Activated T-cell treated with anti-CD3 and anti-CD28 coated beads, Interleukin-2, amount 50 U/mL, for 48 hours (primary cell): ENCODE measurements at places on chromosomes 12 and 14.

DNA sequence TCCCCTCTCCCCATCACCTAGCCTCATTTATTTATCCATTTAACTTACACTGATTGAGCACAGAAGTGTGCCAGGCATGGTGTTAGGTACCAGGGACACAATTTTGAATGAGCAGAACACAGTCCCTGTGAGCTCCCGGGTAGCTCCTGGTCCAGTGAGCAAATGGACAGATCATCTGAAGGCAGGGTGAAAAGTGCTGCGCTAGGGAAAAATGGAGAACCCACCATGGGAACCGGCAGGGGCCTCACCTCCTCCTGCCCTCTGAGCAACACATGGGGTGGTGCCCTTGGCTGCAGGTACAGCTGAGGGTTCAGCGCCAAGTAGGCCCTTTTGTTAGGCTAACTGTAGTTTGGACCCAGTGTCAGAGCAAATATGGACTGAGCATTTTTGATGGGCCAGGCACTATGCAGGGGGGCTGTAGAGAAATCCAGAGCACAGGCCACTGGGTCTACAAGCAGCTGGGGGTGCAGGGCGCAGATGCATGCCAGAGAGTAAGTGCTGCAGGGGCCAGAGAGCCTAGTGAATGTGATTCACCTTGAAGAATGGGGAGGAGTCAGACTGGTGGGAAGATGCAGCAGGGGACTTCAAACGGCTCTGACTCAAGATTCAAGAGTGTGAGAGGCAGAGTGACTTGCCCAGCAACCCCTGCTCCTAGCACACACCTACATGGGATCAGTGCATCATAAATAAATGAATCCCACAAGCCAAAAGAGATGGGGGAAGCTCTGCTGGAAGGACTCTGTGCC, 28.2 kb downstream of the LTBP2 start:
- peak; percentile 52 for DNase-seq

DNA sequence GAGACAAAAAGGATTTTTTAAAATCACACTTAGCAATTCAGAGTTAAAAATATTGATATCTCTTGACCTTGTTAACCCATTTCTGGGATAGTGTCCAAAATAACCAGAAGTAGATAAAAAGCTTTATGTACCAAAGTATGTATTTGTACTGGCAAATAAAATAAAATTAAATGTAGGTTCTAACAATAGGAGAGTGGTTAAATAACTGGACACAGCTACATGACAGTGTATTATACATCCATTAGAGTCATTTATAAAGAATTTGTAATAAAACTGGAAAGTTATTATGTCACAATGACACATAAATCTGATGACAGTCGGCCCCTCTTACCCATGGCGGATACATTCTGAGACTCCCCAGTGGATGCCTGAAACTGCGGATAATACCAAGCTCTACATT, 34.0 kb downstream of the BMAL2 start:
- DNase-seq: no peak

- DNase-seq: no peak
These were observed 248.6 kb downstream of the BCL11B start for GRCh38 chr14:99023371-99023770.

- peak; percentile 66 for DNase-seq
These were observed 65.8 kb upstream of the DACT1 start for GRCh38 chr14:58571769-58572472.

DNA sequence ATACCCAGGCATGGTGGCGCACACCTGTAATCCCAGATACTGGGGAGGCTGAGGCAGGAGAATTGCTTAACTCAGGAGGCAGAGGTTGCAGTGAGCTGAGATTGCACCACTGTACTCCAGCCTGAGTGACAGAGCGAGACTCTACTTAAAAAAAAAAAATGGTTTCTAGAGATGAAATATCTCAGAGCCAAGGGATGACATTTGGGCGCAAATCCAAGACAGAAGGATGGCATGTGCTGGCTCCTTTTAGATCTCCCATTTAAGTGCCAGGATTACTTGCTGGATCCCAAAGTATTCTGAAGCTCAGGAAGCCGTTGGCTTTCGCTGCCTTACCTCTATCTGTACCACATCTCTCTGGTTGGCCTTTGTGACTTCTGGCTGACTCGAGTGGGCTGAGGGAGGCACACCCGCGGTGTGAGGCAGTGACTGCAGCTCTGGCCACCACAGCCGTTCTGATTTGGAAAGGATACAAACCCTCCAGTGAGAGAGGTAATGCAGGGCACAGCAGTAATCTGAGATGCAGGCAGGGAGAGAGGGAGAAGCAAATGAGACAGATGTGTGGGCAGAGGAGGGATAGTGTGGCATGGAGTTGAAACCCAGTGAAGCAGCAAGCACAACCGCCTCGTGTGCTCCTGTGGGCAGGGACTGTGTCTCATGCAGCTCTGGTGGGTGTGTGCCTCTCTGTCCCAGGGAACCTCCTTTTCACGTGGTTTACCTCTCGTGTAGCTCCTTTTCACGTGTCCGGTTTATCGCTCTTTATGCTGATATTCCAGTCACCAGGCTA, 4.9 kb downstream of the B4GALNT3 start:
- DNase-seq: no peak

DNA sequence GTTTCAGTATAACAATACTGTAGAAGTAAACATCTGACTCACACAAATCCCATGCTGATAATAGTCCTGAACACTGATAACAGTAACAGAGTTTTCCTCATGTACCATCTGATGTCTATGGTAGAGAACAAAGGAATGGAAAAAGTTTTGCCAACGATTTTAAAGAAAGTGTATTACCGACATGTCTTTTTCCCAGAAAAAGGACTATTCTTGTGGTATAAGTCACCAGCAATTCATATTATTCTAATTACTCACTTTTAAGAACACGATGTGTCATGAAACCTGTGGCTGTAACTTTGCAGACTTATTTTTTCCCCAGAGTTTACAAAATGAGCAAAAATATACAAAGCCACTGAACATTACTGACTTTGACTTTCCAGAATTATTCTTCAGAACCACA, 40.1 kb upstream of the DCN start:
- no peak for DNase-seq

GRCh38 chr12:94498073-94498472, 38.4 kb upstream of the CEP83 start:
- no peak for DNase-seq

- DNase-seq: peak; percentile 60
These were observed 67.9 kb upstream of the BEGAIN start for GRCh38 chr14:100654814-100655740.

GRCh38 chr12:92147491-92147890, 1.8 kb upstream of the BTG1 start:
- no peak for DNase-seq

DNA sequence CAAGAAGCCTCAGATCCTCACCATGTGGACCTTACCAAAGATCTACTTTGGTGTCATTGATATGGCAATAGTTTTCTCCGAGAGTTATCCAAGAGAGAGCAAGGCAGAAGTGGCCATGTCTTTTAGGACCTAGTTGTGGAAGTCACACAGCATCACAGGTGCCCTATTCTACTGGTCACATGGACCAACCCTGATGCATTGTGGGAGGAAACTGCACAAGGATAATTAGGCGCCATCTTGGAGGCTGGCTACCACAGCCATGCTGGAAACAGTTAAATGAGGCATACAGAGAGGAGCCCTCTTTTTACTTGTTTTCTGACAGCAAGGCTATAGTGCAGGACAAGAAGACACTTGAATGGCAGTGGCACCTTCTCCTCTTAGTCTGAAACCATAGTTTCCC, 49.8 kb downstream of the GNS start:
- no peak for DNase-seq

DNA sequence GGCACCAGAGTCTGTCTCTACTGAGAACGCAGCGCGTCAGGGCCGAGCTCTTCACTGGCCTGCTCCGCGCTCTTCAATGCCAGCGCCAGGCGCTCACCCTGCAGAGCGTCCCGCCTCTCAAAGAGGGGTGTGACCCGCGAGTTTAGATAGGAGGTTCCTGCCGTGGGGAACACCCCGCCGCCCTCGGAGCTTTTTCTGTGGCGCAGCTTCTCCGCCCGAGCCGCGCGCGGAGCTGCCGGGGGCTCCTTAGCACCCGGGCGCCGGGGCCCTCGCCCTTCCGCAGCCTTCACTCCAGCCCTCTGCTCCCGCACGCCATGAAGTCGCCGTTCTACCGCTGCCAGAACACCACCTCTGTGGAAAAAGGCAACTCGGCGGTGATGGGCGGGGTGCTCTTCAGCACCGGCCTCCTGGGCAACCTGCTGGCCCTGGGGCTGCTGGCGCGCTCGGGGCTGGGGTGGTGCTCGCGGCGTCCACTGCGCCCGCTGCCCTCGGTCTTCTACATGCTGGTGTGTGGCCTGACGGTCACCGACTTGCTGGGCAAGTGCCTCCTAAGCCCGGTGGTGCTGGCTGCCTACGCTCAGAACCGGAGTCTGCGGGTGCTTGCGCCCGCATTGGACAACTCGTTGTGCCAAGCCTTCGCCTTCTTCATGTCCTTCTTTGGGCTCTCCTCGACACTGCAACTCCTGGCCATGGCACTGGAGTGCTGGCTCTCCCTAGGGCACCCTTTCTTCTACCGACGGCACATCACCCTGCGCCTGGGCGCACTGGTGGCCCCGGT, at the start of gene PTGDR:
Gene PTGDR (plus strand): TSS at position 198 of the 778 bp plus-strand sequence. CDS start 117 bp downstream, at position 315.
- peak; percentile 58 for DNase-seq

DNA sequence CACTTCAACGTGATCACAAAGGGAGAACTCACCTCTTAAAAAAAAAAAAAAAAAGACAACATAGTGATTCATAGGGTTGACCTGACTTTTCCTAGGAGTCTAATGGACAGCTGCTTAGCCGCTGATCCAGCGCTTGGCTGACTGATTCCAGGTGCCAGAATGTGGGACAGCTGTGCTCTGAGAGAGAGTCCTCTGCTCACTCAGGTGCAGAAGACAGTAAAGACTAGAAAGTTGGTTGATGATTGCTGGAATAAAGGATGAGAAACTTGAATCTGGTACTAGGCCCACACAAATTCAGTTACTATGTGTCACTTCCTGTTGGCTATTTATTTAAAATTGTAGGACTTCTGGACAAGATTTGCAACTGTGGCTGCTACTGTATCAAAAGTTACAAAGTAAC, 229.4 kb downstream of the CHST11 start:
- DNase-seq: no peak

GRCh38 chr14:75522983-75523318, 682 bp downstream of the BATF start:
- DNase-seq: no peak

DNA sequence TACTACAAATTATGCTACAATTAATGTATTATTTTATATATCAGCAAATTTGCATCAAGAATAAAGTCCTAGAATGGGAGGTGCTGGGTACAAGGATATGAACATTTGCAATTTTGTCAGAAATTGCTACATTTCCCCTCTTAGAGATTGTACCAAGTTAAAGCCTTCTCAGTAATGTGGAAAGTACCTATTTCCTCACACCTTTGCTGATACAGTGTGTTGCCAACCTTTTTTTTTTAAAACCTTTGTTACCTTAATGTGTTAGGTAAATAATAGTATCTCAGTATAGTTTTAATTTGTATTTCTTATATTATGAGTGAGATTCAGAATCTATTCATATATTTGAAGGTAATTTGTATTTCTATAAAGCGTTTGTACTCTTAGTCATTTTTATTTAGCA, 95.4 kb upstream of the HIF1A start:
- no peak for DNase-seq

GRCh38 chr12:103966736-103967135, 1.1 kb downstream of the TDG start:
- DNase-seq: no peak

- no peak for DNase-seq
These were observed 26.4 kb downstream of the GXYLT1 start for GRCh38 chr12:42118136-42118879.

GRCh38 chr12:76360316-76360715, 12.1 kb upstream of the BBS10 start:
- no peak for DNase-seq

- DNase-seq: no peak
These were observed 153.4 kb downstream of the DPF3 start for GRCh38 chr14:72740504-72740961.

- no peak for DNase-seq
These were observed 213.4 kb downstream of the AKAP6 start for GRCh38 chr14:32542507-32542906.

DNA sequence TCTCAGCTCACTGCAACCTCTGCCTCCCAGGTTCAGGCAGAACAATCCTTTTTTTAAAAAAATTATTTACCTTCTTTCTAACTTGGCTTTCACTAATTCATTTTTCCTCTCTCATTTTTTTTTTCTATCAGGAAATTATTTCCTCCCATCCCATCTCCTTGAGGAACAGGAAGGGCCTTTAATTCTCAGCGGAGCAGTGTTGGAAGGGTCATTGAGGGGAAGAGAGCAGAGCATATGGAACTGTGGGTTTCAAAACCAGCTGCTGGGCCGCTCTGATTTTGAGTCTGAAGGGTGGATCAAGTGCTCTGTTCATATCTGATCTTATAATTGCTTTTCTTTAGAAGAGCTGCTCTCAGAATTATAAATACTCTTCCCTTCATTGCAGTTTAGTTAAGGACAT, 29.0 kb downstream of the NUBPL start:
- DNase-seq: no peak

DNA sequence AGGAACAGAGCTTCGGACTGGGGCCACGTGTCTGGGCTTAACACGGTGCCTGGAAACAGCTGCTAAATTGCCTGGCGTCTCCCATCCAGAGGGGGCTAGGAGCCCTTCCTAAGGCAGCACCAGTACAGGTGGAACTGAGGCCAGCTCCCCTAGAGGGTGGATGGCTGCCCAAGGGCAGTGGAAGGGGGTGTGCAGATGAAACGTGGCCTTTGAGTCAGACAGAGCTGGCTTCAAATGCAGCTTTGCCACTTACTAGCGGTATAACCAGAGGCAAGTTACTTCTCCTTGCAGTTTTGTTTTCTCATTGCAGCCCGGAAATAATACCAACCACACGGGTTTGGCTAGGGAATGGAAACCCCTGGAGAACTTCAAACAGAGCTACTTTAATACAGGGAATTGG, 59.3 kb upstream of the SLC24A4 start:
- no peak for DNase-seq

DNA sequence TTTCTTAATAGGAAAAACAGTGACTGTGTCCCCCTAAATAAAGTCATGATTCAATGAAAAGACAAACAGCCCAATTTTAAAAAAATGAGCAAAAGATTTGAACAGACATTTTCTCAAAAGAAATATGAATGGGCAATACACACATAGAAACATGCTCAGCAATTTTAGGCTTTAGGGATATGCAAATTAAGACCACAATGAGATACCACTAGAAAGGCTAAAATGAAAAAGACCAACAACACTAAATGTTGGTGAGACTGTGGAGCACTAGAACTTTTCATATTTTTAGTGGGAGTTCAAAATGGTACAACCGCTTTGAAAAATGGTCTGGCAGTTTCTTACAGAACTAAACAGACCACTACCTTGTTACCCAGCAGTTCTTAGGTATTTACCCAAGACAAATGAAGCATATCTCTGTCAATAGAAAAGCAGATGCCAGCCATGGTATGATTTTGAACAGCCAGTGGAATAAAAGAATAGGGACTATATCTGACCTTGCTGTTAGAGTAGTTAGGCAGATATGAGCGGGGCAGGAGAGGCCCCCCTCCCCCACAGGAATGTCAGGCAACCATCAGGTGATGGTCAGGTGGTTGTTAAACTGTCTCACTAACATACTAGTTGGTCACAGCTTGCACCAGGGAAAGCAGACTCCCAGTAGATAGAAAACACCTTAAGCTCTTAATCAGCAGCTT, 108.8 kb downstream of the PRKCH start:
- DNase-seq: peak; percentile 12
